ENCODE measurements at places on chromosomes 4 and X.

- no peak for DNase-seq
Measured at GRCh38 chrX:1430451-1430850, 22.3 kb downstream of the ASMTL start.

GRCh38 chrX:41688156-41688555 is 617 bp upstream of the GPR34 start:
- no peak for DNase-seq

DNA sequence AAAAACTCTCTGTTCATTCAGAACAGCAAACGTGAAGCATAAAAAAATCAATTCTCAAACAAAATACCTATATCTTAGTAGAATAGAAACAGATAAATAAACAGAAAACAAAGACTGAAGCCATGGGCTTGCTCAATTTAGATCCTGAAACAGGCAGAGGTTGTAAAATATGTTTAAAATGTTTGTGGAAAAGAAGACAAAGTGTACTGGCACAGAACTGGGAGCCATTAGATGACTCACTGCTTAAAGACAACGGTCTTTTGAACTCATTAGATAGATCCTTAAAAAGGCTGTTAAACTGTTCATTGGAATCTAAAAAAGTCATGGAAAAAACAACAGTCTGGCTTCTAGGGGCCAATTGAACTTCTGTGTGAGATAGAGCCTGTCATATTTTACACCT is 247.0 kb upstream of the NDST4 start:
- DNase-seq: no peak

- DNase-seq: no peak
Measured at GRCh38 chr4:114378305-114378903, 220.2 kb upstream of the UGT8 start.

- DNase-seq: no peak
Measured at GRCh38 chr4:123624959-123625358, 228.4 kb downstream of the SPRY1 start.

GRCh38 chrX:150050387-150050786 is 112.1 kb upstream of the EOLA2 start:
- no peak for DNase-seq
